Activated naive CD8-positive, alpha-beta T cell treated with anti-CD3 and anti-CD28 coated beads, Interleukin-2, amount 10 ng/mL, durations not matched to agents 7 days and 5 days (primary cell): ENCODE measurements at places on chromosomes 2 and 18.

- no peak for DNase-seq
- no peak overlapping the region for H3K27ac ChIP-seq
- no peaks in the 10 kb centered on the region for H3K36me3 ChIP-seq
- H3K4me1 ChIP-seq = peaks cover 4% of the 10 kb centered on the region
Measured at GRCh38 chr18:55593888-55594287, 5.9 kb upstream of the TCF4 start.

GRCh38 chr2:109230941-109231420 is 102.0 kb downstream of the SH3RF3 start:
- no peak overlapping the region for H3K4me3 ChIP-seq
- peaks cover 15% of the 10 kb centered on the region for H3K27me3 ChIP-seq
- DNase-seq = no peak
- peaks cover 2% of the 10 kb centered on the region for H3K36me3 ChIP-seq
- peaks cover 5% of the 10 kb centered on the region for H3K4me1 ChIP-seq

DNA sequence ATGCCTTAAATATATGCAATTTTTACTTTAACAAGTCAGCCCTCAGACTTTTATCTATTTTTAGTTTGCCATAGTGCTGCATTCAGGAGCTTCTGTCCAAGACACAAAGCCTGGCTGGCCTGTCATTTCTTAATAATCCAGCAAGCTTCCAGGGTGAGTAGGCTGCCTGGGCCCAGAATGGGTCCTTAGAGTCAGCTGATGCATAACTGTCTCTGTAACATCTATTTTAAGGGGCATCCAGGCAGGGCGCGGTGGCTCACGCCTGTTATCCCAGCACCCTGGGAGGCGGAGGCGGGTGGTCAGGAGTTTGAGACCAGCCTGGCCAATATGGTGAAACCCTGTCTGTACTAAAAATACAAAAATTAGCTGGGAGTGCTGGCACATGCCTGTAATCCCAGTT is 11.8 kb upstream of the GNLY start:
- DNase-seq = no peak
- H3K4me1 ChIP-seq = peaks cover 19% of the 10 kb centered on the region
- no peaks in the 10 kb centered on the region for H3K36me3 ChIP-seq
- H3K27me3 ChIP-seq = peaks cover 22% of the 10 kb centered on the region
- H3K4me3 ChIP-seq = no peak overlapping the region
- H3K27ac ChIP-seq = no peak overlapping the region

- no peak for DNase-seq
- no peaks in the 10 kb centered on the region for H3K27me3 ChIP-seq
- H3K27ac ChIP-seq = no peak overlapping the region
- H3K36me3 ChIP-seq = no peaks in the 10 kb centered on the region
- no peak overlapping the region for H3K4me3 ChIP-seq
Measured at GRCh38 chr2:125259451-125259850, 1234.4 kb downstream of the CNTNAP5 start.

DNA sequence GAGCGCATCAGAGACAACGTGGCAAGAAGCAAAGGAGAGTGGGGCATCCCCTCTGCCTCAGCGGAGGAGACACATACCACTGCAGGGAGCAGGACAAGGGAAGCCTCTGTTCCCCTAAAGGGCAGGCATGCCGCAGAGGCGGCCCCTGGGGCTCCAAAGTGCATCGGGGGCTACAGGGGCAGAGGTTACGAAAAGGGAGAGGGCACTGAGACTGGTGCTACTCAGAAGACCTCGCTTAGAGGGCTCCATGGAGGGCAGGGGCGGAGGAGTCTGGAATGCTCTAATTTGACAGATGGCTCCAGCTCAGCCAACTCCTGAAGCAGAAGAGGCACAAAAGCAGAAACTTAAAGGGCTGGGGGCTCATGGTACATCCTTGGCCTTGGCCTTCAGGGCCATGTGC is 39.8 kb downstream of the FAM178B start:
- H3K4me3 ChIP-seq = no peak overlapping the region
- H3K27me3 ChIP-seq = peaks cover 6% of the 10 kb centered on the region
- no peak overlapping the region for H3K27ac ChIP-seq
- DNase-seq = no peak
- H3K4me1 ChIP-seq = peaks cover 16% of the 10 kb centered on the region

GRCh38 chr2:163319006-163319405 is 416.8 kb downstream of the FIGN start:
- DNase-seq = no peak
- no peak overlapping the region for H3K4me3 ChIP-seq
- no peaks in the 10 kb centered on the region for H3K36me3 ChIP-seq
- H3K27ac ChIP-seq = no peak overlapping the region
- no peaks in the 10 kb centered on the region for H3K27me3 ChIP-seq

DNA sequence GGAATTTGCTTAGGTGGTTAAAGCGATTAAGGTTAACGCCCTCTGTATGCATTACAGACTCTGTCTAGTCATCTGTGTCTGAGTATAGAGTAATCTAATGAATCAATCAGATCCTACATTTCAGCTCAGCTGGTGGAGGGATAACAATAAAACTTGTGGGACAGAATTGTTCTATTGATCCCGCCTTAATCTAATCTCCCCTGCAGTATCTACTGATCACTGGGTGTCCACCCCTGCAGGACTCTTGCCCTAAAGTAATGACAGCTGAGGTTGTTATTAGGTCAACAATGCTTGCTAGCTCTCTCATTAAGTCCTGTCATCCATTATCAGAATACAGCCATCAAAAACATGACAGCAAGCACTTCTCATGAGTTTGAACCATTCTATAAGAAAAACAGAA is 462.6 kb upstream of the TMEFF2 start:
- no peak overlapping the region for H3K4me3 ChIP-seq
- H3K36me3 ChIP-seq = no peaks in the 10 kb centered on the region
- no peak for DNase-seq
- H3K27me3 ChIP-seq = no peaks in the 10 kb centered on the region
- no peak overlapping the region for H3K27ac ChIP-seq

DNA sequence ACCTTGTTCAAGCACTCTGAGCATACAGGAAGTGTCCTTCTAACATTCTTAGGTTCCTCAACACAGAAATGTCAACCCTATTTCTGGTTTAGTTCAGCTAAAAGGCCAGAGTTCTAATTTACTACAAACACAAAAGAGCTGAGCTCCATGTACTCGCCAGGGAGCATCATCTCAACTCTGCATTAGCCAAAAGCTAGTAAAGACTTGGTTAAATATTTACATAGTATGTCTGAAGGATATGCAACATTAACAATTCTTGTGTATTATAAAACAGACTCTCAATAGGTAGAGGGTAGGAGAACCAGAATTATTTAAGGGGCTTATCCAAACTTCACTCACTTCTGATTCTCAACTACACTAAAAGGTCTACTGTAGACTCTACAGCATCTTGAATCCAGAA is 154.6 kb downstream of the THADA start:
- peaks cover 1% of the 10 kb centered on the region for H3K4me1 ChIP-seq
- peaks cover 13% of the 10 kb centered on the region for H3K36me3 ChIP-seq
- DNase-seq = no peak
- H3K27ac ChIP-seq = no peak overlapping the region
- H3K4me3 ChIP-seq = no peak overlapping the region
- no peaks in the 10 kb centered on the region for H3K27me3 ChIP-seq
